Hypothalamus (tissue), 51 donors: ENCODE measurements at places on chromosomes 7 and 10.

- no peak for DNase-seq
These were observed 104.0 kb downstream of the PARP12 start for GRCh38 chr7:139958599-139959284.

GRCh38 chr7:158279539-158280447, 307.8 kb downstream of the PTPRN2 start:
- DNase-seq = no peak

- no peak for DNase-seq
These were observed 3.1 kb upstream of the HOXA10 start for GRCh38 chr7:27176962-27177794.

- no peak for DNase-seq
These were observed 260.8 kb upstream of the HABP2 start for GRCh38 chr10:113292086-113292485.

GRCh38 chr10:125722811-125723210, 3.3 kb downstream of the EDRF1 start:
- no peak for DNase-seq

DNA sequence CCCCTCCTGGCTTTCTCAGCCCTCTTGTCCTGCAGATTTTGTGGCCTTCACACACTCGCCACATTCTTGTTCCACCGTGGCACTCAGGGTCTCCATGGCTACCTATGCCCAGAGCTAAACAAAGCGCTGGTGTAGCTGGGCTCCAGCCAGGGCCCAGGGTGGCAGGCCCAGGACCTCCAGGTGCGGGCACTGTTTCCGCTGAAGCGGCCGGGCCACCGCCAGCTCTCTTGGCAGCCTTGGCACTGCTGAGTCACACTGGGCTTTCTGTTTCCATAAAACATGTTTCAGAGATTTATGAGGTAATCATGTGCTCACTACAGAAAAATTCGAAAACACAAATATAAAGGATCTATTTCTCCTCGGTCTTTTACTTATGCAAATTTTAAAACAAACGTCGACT, 51.3 kb downstream of the AOC1 start:
- DNase-seq = peak; percentile 62
